Head of caudate nucleus (tissue), 42 donors: ENCODE measurements at places on chromosomes 4 and X.

DNA sequence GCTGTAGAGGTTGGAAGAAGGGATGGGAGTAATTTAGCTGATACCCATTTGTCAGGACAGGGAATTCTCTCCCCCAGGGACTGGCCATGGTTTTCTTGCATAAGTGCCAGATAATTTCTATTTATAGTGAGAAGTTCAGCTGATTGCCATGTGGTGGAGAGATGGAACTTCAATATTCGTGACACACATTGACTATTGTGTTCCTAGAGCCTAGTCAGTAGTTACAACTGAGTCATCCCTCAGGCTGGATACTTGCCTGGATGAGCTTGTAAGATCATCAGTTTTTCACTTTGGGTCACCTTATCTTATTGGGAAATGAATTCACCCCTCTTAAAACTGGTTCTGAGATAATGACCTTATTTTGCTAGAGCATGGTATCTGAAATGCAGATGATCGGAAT lies 32.2 kb downstream of the CFAP299 start:
- DNase-seq = no peak

DNA sequence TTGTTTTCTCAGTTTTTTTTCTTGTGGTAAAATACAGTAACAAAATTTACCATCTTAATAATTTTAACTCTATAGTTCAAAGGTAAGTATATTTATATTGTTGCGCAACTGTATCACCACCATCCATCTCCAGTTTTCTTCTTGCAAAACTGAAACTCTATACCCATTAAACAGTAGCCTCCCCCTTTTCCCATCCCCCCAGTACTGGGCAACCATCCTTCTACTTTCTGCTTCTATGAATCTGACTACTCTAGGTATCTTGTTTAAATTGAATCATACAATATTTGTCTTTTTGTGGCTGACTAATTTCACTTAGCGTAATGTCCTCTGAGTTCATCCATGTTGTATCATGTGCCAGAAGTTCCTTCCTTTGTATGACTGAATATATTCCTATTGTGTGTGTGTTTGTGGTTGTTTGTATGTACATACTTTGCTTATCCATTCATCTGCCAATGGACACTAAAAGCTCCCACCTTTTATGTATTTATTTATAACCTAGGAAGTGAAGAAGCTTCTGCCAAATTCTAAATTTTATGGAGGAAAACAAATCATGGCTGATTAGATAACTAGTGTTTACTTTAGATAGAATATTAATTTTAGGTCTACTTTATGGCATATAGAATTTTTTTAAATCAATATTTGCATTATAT lies 10.0 kb downstream of the ABHD18 start:
- no peak for DNase-seq

DNA sequence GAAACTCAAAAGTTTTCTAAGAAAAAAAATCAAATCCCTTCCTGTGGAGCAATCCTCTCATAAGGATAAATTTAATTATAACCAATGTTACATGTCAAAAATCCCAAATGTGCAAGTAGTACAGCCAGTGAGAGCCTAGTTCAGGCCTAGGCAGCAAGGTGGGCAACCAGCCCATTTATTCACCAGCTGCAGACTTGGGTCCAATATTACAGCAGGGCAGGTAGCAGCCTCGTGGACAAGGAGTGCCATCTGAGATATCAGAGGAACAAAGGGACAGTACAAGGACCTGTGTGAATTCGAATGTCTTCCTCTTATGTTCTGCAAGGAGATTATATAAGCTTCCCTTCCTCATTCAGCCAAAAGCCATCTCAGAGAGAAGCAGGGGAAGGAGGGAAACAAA lies 6.6 kb downstream of the HELQ start:
- DNase-seq = no peak

DNA sequence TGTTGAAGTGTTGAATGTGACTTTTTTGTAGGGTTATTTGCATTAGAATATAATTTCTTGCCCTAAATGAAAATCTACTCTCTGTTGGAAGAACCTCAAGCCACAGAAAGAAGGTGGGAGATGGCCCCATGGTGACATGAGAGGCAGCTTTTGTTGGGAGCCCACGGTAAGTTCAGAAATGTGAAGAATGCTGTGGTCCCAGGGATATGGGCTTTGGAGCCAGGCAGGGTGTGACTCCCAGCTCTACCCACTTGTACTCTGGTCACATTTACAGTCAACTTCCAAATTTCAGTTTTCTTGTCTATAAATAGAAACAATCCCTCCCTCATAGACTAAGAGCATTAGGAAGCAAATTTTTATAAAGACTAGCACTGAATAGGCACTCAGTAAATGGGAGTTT lies 177.8 kb downstream of the RAB28 start:
- DNase-seq = no peak
